CD4-positive, alpha-beta T cell treated with Interleukin-17A for 1 hour (primary cell): ENCODE measurements at places on chromosomes 3 and 15.

DNA sequence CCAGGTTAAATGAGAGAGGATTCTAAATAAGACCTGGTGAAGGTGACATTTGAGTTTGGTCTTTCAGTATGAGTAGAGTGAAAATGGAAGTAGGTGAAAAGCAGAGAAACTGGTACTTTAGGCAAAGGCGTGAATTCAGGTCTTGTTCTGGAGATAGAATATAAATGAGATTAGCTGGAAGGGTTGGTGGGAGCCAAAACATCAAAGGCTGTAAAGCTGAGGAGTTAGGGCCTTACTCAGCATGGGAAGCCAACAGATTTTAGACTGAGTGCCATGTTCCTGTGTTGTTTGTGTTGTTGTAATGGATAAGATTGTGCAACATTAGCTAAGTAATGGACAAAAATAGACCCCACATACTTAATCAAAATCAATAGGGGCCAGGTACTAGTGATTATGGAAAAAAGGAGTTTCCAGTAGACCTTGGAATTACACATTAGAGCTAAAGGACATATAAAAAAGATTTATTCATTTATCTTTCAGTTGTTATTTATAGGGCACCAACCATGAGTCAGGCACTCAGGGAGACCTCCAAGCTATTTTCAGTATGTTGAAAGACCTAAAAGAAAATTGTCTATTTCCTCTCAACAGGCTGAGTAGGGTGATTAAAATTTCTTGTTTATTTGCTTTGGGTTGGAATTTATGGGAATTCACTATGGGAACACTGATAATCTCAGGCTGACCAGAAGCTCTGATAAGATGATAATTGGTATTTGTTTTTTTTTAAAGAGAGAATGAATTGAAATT, 20.8 kb downstream of the ARL14 start:
- DNase-seq = no peak

GRCh38 chr3:106765342-106765741, 611.9 kb upstream of the CCDC54 start:
- DNase-seq = no peak

DNA sequence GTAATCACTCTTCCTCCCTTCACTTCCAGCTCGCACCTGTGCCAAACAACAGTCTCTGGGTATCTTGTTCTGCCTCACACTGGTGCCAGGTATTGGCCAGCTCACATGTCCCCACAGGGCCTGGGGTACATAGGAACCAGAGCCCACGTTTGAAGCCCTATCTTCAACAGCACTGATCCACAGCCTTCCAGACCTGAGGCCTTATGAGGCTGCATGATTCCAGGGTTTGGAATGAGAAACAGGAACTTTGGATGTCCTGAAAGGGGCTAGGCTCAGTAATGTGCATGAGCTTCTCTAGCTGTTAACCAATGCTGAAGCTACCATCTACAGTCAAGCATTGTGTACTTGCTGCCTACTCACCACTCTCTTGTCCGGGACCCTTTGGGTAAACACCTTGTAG, 92.4 kb downstream of the GPR156 start:
- no peak for DNase-seq

GRCh38 chr3:76245073-76245472, 459.7 kb upstream of the ZNF717 start:
- no peak for DNase-seq

DNA sequence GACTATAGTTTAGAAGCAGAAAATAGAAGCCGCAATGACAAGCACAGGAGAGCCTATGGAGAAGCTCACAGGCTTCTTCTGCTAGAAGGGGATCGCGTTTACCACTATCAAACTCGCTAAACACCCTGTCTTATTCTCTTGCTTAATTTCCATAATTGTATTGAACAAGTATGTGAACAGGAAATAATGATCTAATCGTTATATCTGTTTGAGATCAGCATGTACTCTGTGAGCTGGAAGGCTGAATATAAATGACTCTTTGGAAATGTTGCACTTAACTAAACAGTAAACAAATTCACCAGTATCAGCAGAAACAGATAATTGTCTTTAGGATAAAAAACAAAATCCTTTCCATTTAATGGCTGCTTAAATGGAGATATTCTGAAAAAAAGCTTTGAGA, 15.0 kb downstream of the NEK10 start:
- no peak for DNase-seq

DNA sequence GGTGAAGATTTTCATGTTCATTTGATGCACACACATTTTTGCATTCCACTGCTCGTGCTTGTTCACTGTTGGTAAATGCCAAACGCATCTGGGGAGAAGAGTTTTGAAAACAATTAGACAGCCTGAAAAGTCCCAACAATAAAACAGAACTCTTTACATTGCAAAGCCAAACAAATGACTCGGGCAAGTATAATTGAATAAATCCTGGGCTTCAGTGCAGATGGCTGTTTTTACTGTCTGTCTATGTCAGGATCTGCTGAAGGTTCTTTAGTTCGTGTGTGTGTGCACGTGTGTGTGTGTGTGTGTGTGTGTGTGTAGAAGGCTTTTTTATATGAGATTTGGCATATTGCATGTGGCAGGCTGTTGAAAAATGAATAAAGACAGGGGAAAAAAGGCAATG, 277.5 kb upstream of the CDIN1 start:
- DNase-seq = no peak

GRCh38 chr15:72199721-72200212, 2.2 kb upstream of the GRAMD2A start:
- DNase-seq = peak; percentile 80

- DNase-seq = no peak
These were observed 9.0 kb upstream of the BTLA start for GRCh38 chr3:112508261-112508660.

- no peak for DNase-seq
These were observed 281.1 kb upstream of the TPRG1 start for GRCh38 chr3:188890572-188891270.

GRCh38 chr3:51568036-51568435, 29.5 kb downstream of the RAD54L2 start:
- no peak for DNase-seq

- DNase-seq = no peak
These were observed 2.1 kb upstream of the POLR2M start for GRCh38 chr15:57704441-57704840.

DNA sequence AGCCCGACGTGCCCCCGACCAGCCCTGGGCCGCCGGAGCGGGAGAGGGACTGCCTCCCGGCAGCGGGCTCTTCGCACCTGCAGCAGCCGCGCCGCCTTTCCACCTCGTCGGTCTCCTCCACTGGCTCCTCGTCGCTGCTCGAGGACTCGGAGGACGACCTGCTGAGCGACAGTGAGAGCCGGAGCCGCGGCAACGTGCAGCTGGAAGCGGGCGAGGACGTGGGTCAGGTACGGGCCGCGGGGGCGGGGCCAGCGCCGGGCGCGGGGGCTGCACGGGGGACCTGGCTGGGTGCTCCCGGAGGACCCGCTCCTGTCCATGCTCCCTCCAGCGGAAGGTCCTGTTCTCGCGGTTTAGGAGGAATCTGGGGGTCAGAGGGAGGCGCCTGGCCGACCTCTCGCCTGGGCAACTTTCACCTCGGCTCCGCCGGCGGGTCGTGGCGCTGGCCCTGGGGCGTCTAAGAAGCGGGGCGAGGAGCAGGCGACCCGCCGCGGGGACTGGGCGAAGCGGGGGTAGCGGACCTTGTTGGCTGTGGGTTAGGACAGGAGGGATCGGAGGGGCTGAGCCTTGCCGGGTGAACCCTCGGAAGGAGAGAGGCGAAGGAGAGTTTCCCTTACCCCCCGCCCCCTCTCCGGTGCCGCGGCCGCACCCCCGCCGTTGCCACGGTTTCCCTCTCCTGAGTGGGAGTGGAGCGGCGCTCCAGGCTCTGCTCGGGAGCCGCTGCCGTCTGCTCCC, 682 bp downstream of the ITPKA start:
- DNase-seq = peak; percentile 26

- DNase-seq = no peak
These were observed 86.0 kb upstream of the VGLL3 start for GRCh38 chr3:87076946-87077345.

- no peak for DNase-seq
These were observed 250.5 kb upstream of the VEPH1 start for GRCh38 chr3:157753787-157754136.

DNA sequence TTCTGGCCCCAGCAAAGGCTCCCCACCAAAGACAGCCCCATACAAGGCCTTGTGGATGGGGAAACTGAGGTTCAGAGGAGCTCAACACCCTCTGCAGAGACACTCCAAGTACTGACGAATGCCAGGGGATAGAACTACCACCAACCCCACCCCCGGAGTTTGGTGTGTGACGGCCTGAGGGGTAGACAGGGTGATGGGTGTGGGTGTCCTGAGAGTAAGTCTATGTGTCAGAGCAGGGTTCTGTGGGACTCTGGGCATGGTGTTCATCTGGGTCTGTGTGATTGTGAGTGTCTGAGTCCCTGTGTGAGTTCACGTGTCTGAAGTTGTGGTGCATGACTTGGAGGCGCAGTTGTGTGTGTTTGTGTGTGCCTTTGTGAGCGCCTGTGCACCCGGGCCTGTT, 7.4 kb downstream of the PTH1R start:
- no peak for DNase-seq

- no peak for DNase-seq
These were observed 35.3 kb upstream of the PLSCR2 start for GRCh38 chr3:146504498-146505197.

DNA sequence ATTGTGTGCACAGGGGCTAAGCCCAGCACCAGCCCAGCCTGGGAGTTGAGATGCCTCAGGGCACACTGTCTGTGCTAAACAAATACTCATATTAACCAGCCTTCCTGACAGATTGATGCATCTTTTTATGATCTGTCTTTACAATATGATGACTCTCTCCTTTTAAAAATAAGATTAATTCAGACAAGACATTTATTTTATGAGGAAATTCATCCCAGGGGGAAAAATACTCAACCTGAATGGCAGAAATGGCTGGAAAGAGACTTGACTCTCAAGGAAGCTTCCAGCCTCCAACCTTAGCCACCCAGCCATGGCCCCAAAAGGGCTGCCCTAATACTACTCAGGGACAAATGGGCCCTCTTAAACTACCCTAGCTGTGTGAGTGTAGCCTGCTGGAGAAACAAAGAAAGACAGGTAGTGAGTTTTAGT, 46.9 kb downstream of the NOX5 start:
- no peak for DNase-seq

GRCh38 chr15:73658645-73659044, 25.5 kb upstream of the NPTN start:
- no peak for DNase-seq

DNA sequence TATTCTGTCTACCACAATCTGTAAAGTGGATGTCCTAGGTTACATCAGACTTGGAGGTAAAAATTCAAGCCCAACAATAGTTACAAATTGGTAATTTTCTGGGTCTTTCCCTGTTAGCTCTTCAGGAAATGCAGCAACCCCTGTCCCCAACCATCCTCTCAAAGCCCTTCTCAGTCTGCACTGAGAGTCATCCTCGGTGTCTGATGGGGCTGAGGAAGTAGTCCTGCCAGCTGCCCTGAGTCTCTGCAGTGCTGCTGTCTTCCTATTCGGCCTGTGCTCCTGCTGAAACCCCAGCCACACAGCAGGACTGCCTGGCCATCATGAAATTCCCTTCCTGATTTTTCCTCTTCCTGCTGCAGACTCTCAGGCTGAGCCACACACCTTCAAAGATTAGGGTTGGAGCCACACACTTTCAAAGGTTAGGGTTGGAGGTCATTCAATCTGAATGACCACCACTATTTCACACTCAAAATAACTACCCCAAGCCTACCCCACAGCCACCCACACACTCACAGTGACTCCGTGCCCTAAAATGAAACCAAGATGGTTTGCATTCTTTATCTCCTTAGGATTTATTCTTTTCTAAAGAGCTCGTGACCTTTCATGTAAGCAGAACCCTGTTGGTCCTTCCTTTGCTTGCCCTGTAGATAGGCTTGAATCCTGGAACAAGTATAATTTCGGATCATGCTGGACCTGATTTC, 17.6 kb downstream of the TRIM42 start:
- no peak for DNase-seq

DNA sequence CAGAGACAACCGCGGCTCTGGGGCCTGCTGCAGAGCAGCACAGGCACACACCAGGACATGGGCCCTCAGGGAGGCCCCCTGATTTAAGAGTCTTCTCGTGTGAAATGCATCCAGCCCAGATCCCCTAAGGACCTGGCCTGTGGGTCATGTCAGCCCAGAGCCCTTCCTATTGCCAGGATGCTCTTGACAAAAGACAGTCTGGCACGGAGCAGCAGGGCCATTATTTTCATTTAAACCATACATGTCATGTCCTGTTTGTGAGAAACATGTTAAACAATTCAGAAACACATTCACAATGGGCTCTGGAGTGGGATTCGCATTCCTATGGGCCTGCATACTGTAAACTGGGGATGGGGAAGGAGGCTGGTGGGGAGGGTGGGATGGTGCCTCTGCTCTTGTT, 367.4 kb upstream of the WNT5A start:
- DNase-seq = no peak

- DNase-seq = no peak
These were observed 45.7 kb upstream of the SKOR1 start for GRCh38 chr15:67779549-67780111.

DNA sequence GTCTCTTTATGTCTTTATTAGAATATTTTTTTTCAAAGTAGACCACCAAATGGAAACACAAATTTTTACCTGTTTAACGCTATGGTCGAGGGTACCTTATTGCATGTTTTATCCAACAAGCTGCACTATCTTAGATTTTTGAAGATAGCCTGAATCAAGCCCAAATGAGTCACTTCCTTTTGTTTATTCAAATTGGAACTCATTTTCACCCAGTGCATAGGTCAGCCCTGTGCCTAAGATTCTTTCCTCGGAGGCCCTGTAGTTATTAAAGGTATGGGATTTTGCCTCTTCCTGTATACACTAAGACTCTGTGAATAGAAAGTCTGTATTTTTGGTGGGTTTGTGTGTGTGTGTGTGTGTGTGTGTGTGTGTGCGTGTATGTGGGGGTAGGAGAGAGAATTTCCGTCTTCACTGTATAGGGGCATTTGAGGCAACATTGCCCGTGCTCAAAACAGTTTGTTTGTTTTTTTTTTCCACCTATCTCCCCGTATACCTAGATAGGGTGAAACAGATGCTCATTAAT, 358.0 kb upstream of the CADM2 start:
- no peak for DNase-seq

DNA sequence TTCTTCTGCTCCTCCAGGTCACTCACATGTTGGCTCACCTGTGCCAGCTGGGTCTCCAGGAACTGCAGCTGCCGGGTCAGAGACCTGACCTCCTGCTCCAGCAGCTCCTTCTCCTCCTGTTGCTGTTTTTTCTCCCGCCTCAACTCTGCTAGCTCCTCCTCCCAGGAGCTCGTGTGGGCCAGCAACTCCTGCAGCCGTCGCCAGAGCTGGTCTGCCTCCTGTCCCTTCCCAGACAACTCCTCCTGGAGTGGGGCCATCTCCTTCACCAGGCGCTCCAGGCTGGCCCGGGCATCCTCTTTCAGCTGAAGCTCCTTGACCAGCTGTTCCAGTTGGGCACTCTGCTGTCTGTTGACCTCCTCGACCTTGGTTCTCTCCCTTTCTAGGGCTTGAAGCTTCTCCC, 24.5 kb downstream of the CXCR6 start:
- no peak for DNase-seq

DNA sequence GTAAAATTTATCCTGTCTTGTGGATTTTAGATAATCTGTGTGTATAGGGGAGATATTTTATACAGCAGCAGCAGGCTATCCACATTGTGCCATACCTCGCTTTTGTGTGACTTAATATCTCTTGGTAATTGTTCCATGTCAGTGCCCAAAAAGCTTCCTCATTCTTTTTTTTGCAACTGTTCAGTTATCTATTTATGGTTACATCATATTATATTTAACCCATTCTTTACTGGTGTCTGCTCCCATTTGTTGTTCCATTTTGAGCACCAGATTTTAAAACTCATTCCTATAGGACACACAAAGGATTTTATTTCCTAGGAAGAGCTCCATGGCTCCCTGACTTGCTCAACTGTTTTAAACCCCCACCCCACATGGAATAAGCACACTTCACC, 86.3 kb upstream of the RASGRP1 start:
- DNase-seq = no peak
